ENCODE measurements at places on chromosomes 3 and 15. TPM values are rescaled to one million over a fixed set of nuclear protein-coding genes. Genes with fewer than 3 reads are reported as not detected.

CCR2 gene
- total RNA-seq = 6.9 TPM

CACNA1D gene
- total RNA-seq = 0.84 TPM

GRAMD1C gene
- 2.3 TPM for total RNA-seq

ADPGK gene
- total RNA-seq = 110 TPM

EXD1 gene
- total RNA-seq = not detected
